ENCODE measurements at places on chromosomes 3 and 15.

- no peak for DNase-seq
These were observed 1214.8 kb downstream of the NSUN3 start for GRCh38 chr3:95277613-95278012.

DNA sequence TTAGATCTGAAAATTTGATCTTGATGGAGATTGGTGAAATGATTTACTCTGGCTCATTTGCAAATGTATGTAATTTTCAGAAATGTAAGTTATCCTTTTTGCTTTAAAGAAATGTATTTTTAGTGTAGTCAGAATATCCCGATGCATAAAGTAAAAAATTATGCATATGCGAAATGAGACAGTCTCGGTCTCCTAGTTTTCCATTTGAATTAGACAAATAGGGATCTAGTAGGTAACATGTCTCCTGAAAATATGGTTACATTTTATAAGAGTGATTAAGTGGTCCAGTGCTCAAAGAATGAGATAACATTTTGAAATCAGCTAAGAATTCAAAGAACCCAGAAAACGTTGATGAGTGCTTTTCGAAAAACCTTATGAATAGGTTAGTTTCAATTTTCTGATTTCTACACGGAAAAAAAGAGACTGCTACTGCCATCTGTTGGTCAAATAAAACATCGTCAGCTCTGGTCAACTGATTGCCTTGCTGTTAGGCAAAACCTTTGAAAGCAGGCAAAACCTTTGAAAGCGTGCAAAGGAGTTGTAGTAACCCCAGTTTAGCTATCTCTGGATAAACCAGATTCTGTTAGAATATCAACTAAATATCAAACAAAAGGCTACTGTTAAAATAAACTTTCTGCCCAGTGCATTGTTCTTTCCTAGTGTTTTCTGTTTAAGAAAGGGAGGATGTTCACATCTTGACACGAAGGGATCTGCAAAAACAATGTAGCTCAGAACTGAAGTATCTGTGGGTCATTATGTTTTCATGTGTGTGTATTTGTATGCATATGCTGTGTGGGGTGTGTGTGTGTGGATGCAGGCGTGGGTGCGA is 59.3 kb upstream of the CHMP2B start:
- DNase-seq, result no peak

- DNase-seq, result no peak
These were observed 17.1 kb upstream of the EHHADH start for GRCh38 chr3:185270956-185271332.

DNA sequence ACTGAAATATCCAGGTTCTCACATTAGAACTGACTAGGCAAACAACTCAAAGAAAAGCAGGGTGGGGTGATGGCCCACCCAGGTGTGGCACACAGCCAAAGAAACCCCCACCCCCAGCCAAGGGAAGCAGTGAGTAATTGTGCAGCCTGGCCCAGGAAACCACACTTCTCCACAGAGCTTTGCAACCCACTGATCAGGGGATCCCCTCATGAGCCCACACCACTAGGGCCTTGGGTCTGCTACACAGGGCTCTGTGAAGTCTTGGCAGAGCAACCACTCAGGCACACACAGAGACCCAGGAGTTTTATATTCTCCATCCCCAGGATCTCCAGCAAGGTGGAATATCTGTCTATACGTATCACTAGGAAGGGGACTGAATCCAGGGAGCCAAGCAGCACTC is 22.2 kb upstream of the TRIM42 start:
- no peak for DNase-seq

- no peak for DNase-seq
These were observed 109.9 kb upstream of the BCL6 start for GRCh38 chr3:187855131-187855530.

DNA sequence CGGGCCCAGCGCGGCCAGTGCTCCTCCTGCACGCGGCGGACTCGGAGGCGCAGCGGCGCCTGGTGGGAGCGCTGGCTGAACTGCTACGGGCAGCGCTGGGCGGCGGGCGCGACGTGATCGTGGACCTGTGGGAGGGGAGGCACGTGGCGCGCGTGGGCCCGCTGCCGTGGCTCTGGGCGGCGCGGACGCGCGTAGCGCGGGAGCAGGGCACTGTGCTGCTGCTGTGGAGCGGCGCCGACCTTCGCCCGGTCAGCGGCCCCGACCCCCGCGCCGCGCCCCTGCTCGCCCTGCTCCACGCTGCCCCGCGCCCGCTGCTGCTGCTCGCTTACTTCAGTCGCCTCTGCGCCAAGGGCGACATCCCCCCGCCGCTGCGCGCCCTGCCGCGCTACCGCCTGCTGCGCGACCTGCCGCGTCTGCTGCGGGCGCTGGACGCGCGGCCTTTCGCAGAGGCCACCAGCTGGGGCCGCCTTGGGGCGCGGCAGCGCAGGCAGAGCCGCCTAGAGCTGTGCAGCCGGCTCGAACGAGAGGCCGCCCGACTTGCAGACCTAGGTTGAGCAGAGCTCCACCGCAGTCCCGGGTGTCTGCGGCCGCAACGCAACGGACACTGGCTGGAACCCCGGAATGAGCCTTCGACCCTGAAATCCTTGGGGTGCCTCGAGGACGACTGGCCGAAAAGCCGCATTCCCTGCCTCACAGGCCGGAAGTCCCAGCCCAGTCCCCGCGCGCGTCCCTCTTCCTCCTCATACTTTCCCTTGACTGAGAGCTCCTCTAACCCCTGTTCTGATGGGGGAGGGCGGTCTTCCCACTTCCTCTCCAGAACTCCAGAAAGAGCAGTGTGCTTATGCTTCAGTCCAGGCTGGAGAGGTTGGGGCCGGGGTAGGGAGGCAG is 1.4 kb upstream of the IL17RC start:
- DNase-seq, result no peak

- no peak for DNase-seq
These were observed 24.4 kb upstream of the SLC24A5 start for GRCh38 chr15:48096355-48096786.

DNA sequence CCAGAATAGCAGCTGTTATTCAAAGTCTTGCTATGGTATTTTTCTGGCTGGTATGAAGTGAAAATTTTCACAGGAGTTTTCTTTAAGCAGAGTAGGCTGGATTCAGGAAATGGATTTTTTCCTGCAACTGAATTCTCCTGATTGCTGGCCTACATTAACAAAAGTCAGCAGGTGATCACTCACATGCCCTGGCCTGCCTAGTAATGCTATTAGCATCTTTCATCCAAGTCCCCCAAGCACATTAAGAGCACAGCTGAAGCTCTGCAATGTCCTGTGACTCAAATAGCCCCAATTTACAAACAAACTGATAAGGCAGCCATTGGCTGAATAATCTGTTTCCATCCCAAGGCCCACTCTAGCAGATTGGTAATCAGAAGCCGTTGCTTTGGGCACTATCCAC is 688.3 kb upstream of the LMCD1 start:
- DNase-seq, result no peak

GRCh38 chr15:96619174-96619573 is 288.7 kb downstream of the NR2F2 start:
- DNase-seq, result no peak

DNA sequence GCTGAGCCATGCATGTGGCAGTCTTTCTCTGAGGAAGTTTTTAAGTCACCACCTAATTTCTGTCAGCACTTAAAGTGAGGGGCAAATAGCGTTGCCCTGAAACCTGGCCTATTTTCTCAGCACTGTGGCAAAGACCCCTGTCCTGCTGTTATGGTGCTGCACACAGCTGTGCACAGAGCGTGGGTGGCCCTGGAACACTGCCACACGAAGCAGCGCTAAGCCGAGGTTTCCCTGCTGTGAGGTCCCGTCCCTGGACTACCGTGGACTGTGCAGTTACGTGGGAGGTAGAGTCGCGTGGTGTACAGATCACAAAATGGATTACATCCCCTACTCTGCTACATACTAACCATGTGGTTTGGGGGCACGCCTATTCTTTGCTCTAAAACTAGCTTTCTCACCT is 101.6 kb upstream of the NR2E3 start:
- DNase-seq, result no peak

GRCh38 chr3:173709026-173709425 is 311.5 kb downstream of the NLGN1 start:
- DNase-seq, result no peak

GRCh38 chr15:43465100-43465499 is 27.9 kb downstream of the TP53BP1 start:
- no peak for DNase-seq

DNA sequence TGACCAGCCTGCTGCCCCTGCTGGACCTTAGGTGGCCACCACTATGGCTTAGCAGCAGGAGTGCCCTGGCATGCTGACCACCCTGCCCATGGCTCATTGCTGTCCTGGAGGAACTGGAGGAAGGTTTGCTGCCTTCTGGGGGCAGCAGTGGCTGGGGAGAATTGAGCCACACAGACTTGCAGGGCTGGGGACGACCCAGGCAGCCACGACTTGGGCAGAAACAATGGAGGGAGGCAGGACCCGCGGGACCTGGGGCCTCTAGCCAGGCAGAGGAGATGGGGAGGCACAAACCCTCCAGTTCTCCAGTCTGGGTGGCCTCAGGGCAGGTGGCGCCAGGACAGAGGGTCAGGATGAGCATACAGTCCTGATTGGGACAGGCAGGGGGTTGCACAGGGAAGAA is 32.8 kb downstream of the ADAMTS7 start:
- DNase-seq, result no peak

DNA sequence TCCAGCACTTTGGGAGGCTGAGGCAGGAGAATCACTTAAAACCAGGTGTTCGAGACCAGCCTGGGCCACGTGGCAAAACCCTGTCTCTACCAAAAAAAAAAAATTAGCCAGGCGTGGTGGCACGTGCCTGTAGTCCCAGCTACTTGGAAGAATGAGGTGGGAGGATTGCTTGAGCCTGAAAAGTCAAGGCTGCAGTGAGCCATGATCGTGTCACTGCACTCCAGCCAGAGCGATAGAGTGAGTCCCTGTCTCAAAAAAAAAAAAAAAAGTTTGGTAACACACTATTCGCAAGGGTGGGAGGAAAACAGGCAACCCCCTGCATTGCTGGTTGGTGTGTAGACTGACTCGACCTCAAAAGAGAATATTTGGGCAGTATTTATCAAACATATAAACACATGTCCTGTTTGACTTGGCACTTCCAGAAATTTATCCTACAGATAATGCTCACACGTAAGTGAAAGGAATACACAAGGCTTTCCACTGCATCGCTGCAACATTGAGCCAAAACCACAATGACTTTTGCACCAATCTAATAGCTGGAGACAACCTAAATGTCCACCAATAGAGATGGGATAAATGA is 3.1 kb upstream of the ANPEP start:
- DNase-seq, result no peak

- DNase-seq, result no peak
These were observed 16.9 kb upstream of the SEMA4B start for GRCh38 chr15:90184119-90184785.

DNA sequence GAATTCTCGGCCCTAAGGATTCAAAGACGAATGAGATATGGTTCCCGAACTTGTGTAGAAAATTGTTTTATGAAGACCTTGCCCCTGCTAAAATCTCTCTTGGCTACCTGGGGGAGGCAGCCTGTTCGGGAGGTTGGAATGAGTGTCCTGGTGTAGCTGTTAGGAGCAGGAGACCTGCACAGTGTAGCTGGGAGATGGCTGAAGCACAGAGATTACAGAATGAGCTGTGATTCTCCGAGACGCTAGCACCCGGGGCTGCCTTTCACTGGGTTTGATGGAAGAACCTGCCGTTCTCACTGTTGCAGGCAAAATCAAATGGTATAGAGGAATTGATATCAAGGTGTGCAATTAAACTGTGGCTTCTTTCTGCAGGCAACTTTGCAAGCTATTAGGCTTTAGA is 68.0 kb downstream of the TRAK1 start:
- no peak for DNase-seq

- no peak for DNase-seq
These were observed 379.0 kb upstream of the PDZRN3 start for GRCh38 chr3:74003734-74004133.

GRCh38 chr3:196063456-196063855 is 18.4 kb downstream of the TFRC start:
- no peak for DNase-seq

- DNase-seq, result no peak
These were observed 94.7 kb downstream of the LINGO1 start for GRCh38 chr15:77538027-77538451.

GRCh38 chr3:122272879-122273278 is 52.2 kb upstream of the CSTA start:
- DNase-seq, result no peak

- DNase-seq, result no peak
These were observed 61.7 kb downstream of the FSIP1 start for GRCh38 chr15:39720621-39721611.

GRCh38 chr3:194517333-194517732 is 30.5 kb upstream of the ATP13A3 start:
- DNase-seq, result no peak

- DNase-seq, result no peak
These were observed at the start of gene DPPA4 for GRCh38 chr3:109337393-109337792. Gene DPPA4, minus strand, starts transcription at chr3:109337546. Its CDS starts 29 bp downstream, at chr3:109337517.

- DNase-seq, result no peak
These were observed 6.9 kb upstream of the RPL35A start for GRCh38 chr3:197942956-197943556.

GRCh38 chr3:45112939-45113338 is 33.2 kb downstream of the CDCP1 start:
- DNase-seq, result no peak

GRCh38 chr3:136954980-136955780 is 2.6 kb upstream of the IL20RB start:
- DNase-seq, result no peak

- no peak for DNase-seq
These were observed 17.5 kb upstream of the NMD3 start for GRCh38 chr3:161203485-161204098.

DNA sequence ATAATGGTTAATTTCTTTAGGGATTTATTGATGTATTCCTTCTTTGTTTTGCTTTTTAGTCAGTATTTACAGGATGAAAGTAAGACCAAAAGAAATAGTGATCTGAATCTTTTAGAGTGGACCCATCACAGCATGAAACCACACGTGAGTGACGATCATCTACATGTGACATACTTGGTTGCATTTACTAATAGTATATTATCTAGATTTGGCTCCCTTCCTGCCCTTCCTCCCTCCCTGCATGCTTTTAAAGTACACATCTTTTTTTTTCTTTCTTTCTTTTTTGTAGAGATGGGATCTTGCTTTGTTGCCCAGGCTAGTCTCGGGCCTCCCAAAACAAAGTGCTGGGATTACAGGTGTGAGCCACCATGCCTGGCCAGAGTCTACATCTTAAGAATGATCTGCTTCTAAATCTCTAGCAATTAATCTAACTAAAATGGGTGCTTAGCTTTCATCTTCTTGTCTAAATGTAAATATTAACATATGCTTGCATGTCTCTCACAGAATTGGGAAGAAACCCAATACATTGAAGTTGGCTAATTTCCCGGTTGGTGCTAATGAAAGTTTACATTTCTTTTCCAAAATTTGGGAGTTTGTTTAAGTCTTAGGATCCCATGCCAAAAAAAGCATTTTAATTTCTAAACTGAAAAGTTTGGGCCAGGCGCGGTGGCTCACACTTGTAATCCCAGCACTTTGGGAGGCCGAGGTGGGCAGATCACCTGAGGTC is 38.0 kb downstream of the SENP2 start:
- no peak for DNase-seq

- DNase-seq, result no peak
These were observed 12.2 kb downstream of the TMCC1 start for GRCh38 chr3:129881261-129881660.

DNA sequence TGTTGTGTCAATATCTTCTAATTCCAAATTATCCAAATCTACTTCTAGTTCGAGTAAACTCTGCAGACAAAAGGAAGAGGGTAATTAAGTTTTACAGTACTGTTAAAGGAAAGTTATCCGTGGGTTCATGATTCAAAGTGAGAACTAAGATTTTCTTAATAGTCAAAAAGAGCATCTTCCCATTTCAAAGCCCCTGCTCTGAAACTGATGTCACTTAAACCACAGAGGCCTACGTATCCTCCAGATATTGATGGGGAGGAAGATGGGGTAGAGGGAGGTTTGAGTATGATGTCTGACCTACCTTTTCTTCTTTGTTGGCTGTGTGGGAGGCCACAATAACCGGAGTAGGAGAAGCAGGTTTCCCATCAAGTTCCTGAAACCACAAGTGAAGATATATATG is 14.1 kb downstream of the MRPS22 start:
- DNase-seq, result no peak

Measured in stimulated activated CD8-positive, alpha-beta memory T cell treated with anti-CD3 and anti-CD28 coated beads, Interleukin-4, amount 100 ng/mL, for 1 hour (primary cell).